ENCODE measurements at places on chromosomes 5 and 9.

DNA sequence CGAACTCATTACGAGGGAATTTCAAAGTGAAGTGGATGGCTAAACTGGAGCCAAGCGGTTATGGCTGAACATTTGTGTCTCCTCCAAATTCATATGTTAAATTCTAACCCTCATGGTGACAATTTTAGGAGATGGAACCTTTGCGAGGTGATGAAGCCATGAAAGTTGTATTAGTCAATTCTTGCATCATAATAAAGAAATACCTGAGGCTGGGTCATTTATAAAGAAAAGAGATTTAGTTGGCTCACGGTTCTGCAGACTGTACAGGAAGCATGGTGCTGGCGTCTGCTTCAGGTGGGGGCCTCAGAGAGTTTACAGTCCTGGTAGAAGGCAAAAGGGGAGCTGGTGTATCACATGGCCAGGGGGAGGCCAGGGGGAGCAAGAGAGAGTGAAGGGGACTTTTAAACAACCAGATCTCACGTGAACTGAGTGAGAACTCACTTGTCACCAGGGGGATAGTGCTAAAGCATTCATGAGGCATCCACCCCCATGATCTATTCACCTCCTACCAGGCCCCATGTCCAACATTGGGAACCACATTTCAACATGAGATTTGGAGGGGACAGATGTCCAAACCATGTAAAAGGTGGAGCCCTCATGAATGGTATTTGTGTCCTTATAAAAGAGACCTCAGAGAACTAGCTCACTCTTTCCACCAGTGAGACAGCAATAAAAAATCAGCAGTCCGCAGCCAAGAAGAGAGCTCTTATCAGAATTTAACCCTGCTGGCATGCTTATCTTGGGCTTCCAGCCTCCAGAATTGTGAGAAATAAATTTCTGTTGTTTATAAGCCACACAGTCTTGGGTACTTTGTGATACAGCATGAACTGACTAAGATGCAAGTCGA lies 143.4 kb downstream of the MTRR start:
- no peak for DNase-seq

DNA sequence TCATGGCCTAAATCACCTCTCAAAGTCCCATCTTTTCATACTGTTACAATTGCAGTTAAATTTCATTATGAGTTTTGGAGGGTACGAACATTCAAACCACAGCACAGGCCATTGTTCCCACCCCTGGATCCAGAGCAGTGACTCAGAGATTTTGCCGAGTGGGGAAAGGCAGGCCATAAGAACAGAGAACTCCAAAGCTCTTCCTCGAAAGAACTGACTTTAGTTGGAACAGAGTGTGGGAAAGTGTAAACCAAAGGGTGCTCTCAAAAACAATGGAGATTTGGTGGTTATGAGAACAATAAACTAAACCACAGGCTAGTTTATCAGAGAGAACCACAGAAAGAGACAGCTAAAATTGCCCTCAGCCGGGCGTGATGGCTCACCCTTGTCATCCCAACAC lies 19.4 kb upstream of the GRPEL2 start:
- no peak for DNase-seq

DNA sequence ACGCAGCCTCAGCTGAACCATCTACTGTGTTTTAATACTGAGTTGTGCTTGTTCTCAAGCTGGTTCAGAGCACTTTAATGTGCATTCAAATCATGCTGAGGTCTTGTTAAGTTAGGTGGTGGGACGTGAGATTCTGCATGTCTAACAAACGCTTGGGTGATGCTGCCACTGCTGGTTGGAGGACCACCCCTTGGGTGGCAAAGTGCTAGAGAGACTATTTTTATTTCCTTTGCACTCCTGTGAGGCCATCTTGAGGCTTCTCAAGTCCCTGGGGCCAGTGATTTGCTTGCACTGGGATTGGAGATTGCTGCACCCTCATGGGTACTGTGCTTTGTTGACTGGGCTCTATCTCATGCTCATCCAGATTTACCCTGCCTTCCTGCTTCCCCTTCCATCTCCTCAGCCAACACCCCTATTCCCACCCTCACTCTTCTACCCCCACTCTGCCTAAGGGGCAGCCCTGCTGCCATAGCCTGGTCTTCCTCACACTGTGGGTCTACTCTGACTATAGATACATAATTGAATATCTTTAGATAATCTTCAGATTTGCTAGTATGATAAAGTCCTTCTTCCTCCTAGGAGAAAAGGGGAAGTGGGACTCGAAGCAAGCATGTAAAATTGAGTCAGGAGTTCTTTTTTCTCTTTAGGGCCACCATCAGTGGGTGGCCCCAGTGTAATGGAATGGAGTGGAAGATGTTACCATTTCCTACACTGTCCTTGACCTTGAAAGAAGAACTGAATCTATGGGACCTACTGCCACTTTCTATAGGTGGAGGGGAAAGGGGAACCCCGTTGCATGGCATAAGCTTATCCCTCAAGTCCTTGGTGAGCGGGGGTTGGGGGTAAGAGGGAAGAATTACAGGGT lies 45.1 kb upstream of the SUB1 start:
- DNase-seq = no peak

DNA sequence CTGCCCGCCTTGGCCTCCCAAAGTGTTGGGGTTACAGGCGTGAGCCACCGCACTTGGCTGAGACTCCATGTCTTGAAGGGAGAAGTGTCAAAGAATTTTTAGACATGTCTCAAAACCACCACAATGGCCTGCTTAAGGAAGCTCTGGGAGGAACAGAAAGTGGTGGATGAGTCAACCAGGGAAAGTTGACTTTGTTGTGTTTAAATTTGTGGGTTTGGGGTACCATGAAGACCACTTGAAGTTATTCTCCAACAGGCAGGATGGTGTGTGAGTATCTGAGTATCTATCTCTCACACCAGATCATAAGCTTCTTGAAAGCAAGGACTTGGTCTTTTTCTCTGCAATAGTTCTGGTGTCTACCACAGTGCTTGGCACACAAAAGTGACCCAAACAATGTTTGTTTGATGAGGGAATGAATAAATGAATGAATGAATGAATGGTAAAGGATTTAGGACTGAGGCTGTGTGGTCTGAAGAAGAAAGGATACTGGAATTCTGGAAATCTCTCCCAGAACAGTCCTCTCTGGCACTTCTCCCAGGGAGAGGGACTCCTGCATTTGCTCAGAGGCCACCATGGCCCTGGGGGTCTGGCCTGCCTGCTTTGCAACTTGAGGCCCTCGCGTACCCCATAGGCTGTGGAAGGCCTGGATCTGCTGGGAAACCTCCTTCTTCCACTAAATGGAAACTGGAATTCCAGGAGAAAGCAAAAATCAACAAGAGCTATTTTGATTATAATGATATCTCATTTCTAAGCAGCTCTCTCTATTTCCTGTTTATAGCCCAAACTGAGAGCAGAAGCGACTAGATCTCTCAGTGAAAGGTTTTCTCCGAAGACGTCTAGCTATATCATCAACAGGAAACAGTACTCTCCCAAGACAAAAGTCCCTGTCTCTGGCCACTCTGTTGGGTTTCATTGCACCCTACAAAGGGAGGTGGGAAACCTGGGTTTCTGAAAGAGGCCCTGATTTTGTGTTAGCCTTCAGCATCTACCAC lies 187.9 kb downstream of the PALM2AKAP2 start:
- DNase-seq = no peak

GRCh38 chr9:135254176-135255032 lies 166.9 kb downstream of the OLFM1 start:
- no peak for DNase-seq

GRCh38 chr9:755454-756381 lies 85.8 kb upstream of the DMRT1 start:
- DNase-seq = no peak

GRCh38 chr9:92010705-92011536 lies 60.9 kb upstream of the ROR2 start:
- no peak for DNase-seq

GRCh38 chr5:178309271-178310013 lies 76.8 kb upstream of the PHYKPL start:
- DNase-seq = no peak

DNA sequence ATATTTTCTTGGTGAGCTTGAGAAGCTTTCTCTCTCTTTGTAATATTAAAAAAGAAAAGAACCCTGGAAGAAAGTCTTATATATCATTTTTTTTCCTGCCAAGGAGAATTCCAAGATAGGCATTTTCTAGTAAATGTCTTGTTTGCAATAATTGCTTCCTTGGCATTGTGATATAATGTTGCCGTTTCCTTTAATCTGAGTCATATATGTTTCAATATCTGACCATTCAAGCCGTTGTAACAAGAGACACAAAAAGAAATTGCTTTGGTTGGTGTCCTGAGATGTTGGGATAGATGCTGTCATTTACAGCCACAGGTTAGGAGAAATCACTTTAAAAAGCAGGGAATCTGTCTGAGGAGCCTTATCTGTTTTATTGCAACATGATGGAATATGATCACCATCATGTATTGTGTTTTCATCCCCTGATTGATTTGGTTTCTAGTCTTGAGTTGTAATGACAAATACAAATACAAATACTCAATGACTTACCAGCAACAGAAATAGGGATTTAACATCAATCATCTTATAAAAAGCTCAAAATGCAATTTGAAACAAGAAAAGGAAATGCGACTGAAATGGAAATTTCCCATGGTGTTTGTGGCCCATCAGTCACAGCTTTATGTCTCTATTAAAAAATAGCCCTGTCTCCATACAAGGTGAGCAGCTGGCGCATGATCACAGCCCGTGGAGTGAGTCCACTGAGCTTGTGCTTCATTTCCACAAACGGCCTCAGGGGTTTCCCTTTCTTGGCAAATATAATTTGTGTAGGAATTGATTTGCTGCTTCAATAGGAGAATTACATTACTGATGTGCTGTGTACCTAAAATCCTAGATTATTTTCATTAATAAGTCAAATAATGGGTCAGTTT lies 250.1 kb upstream of the TRPC7 start:
- DNase-seq = no peak

DNA sequence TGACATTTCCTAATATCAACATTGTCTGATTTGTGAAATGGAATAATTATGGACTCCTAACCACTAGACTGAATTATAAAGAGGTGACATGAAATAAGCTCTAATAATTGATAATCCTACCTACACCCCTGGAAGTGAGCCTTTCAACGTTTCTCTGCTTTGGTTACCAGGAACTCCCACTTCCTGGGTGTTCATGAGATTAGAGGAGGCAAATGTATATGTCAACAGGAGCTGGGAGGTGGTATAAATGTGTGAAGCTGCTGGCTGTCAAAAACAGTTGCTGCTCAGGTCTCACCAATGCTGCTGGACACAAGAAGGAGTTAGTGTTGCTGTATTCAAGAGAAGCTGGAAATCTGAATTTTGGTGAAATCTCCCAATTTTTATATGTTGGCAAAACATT lies 96.8 kb downstream of the CAMK4 start:
- DNase-seq = no peak

DNA sequence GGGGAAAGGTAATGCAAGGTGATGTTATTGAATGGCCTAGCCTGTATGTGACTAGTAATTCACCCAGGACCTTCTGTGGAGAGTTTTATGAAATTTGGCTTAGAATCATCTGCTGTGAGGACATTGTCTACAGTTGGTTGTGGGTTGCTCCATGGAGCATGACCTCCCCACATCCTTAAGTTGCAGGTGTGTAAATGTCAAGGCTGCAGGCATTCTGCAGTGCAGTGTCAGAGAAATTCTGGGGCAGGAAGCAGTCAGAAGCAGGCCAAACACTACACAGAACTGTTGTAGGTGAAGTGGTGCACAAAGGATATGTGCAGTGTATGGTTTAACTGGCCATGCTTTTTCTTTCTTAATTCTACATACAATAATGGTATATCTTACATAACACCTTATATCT lies 588.3 kb downstream of the EBF1 start:
- DNase-seq = no peak

DNA sequence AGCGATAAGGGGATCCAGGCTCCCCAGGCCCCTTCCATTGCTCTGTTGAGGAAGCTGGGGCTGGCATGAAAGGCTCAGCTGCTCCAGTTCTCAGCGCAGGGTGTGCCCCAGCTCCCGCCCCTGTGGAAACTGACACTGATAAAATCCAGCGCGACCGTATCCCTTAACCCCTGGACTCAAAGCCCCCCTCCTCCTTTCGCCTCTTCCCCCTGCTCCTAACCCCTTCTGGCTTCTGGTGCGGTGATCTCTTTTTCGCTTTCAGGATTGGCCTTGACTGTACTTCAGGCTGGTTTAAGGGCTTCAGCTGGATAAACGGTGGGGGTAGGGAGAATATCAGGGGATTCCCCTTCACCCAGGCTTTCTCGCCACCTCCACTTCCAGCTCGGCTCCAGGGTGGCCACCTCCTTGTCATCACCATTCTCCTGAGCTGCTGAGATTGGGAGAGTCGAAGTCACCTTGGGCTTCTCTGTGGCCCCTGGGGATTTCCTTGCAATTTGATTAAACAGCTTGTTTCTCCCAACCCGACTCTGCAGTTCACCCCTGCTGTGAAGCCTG lies 843 bp downstream of the BSPRY start:
- DNase-seq = peak; percentile 40

DNA sequence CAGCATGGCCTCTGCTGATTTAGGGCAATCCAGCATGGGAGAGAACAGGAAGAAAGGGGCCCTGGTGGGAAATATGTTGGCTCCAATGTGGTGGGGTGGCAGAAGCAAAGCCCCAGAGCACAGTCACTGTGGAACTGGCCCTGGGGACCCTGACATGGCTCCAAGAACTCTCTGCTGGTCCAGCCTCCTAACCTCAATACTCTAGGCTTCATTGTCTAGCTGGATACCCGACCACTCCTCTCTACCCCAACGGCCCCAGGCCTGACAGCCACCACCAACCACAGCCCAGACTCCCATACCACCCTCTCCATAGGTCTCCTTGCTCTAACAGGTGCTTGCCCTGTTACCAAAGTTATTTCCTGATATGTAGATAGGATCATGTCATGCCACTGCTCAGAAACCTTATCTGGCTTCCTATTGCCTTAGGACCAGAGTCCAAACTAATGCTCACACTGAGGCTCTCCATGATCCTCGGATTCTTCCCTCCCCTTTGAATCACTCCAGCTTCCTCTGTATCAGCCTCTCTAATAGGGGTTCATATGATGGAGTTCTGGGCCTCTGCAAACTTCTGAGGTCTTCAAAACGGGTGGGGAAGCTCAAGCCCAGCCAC lies 12.9 kb downstream of the ACSL6 start:
- no peak for DNase-seq

GRCh38 chr9:18074041-18074440 lies 399.9 kb upstream of the ADAMTSL1 start:
- no peak for DNase-seq

Data from SK-N-SH (cell line).